ENCODE measurements at places on chromosomes 6 and 20. TPM values are rescaled to one million over a fixed set of nuclear protein-coding genes. Genes with fewer than 3 reads are reported as not detected.

Gene BMP7
- total RNA-seq = 3.8 TPM

Gene PLCB4
- total RNA-seq = 5.7 TPM

Gene SIRPD
- total RNA-seq = not detected

Gene SIRPB1
- 0.13 TPM for total RNA-seq

Gene EYS
- 1.1 TPM for total RNA-seq

Gene BACH2
- 3.6 TPM for total RNA-seq

Gene PCNA
- total RNA-seq = 65.2 TPM

Gene SERPINB6
- total RNA-seq = 55.3 TPM

DNA sequence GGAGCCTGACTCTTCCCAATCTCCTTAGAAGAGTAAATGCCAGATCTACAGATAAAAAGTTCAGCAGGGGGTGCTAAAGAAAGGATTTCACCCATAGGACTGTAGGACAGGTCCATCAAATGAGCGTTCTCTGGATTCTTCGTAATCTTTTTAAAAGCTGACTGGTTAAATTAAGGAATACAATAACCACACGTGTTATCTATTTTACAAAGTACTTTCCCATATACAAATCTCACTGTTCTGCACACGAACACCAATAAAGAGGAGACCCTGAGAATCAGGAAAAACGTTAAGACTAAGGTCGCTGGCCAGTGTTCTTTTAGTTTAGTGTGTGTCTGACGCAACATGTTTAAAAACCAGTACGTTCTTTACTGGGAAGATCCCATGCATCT, 542 bp downstream of the TUBE1 start:
- peak; percentile 85 for DNase-seq

- DNase-seq = peak; percentile 67
Measured at GRCh38 chr20:22217712-22218352, 366.5 kb downstream of the FOXA2 start.

- no peak for DNase-seq
Measured at GRCh38 chr20:59574308-59574707, 30.0 kb upstream of the PHACTR3 start.

GRCh38 chr6:85079761-85080160, 315.4 kb upstream of the TBX18 start:
- DNase-seq = no peak

DNA sequence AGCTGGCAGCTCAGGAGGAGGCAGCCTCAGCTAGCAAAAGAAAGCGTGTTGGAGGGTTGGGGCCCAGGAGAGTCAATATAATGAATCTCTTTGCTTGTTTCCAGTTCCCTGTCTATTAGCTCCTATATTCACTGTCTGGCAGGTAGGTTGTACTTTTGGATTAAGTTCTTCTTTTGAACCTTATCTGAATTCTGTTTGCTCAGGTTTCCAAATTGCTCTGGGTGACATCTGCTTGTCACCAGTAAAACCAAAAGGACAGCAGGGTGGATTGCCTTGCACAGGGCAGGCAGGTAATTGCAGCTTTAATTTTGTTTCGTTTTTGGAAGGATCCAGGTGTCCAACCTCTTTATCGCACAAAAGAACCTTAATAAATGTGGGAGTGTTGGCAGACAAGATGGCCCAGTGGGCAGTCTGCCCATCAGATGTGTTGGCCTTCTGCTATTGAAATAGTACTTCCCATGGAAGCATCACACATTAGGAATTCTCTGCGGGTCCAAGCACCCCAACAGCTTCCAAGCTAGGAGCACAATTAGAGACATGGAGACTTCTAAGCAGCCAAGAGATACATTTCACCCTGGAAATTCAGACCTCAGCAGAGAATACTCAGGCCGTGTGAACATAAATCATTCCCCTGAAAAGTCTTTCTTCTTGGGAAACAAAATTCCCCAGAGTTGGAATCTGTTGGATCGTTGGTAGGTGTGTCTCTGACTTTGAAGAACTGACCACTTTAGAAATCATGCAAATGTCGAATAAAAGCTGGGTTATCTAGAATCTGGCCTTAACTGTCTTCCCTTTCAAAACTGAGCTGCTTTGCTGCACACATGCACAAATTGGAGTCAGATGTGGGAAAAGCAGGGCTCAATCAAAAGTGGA, 286.9 kb upstream of the BMP2 start:
- DNase-seq = peak; percentile 68

GRCh38 chr6:28488916-28489365, 26.7 kb downstream of the GPX6 start:
- peak; percentile 76 for DNase-seq

DNA sequence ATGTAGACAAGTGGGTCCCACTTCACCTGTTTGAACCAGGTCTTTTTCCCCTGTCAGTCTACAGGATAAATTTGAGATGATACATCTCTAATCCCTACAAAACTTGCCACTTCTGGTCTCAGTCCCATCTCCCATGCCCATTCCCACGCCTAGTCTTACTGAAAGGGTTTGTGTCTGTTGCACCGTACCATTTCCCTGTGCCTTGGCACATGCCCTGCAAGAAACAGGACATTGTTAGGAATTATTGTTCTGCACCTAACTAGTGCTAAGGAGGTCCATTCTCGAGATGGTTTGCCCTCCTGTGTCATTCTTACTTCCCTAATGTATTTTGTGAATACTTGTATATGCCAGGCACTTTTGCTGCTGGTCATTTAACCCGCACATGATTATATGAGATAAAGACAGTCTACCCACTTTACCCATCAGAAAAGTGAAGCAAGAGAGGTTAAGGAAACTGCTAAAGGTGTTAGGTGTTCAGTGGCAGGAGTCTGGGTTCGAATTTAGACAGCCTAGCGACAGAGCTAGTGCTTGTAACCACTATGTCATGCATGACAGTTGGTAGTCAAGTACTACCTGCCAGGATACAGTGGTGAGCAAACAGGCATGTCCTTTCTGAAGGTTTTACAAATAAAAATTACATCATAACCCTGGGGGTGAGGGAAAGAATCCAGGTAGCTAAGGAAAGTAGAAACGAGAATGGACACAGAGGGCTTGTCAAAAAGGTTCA, 12.7 kb downstream of the FAM217A start:
- no peak for DNase-seq

DNA sequence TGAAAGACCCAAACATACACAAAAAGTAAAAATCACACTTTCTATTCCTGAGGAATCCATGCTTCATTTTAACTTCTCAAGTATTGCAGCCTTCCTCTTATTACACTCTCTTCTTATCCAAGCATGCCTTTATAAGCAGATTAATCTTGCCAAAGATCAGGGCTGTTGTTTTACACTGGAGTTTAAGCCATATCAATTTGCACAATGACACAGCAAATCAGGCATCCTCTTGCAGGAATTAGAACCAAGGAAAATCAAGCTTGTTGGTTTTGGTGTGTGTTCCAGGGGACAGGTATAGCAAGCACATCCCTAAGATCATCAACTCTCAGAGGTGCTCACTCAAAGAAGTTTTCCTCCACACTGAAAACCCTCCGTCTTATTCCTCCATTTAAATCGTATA, 69.5 kb downstream of the CYP39A1 start:
- no peak for DNase-seq

- DNase-seq = no peak
Measured at GRCh38 chr6:4999586-4999985, 4.3 kb downstream of the RPP40 start.

- DNase-seq = no peak
Measured at GRCh38 chr20:57411406-57412283, 20.4 kb downstream of the RBM38 start.

- DNase-seq = no peak
Measured at GRCh38 chr6:3592371-3592941, 135.6 kb upstream of the SLC22A23 start.

- no peak for DNase-seq
Measured at GRCh38 chr20:7031222-7031621, 263.7 kb downstream of the BMP2 start.

GRCh38 chr6:160253292-160253691, 5.3 kb downstream of the SLC22A2 start:
- DNase-seq = no peak

GRCh38 chr6:52522655-52523054, 54.2 kb downstream of the TRAM2 start:
- no peak for DNase-seq

- DNase-seq = no peak
Measured at GRCh38 chr6:84372290-84372689, 144.8 kb upstream of the CEP162 start.

DNA sequence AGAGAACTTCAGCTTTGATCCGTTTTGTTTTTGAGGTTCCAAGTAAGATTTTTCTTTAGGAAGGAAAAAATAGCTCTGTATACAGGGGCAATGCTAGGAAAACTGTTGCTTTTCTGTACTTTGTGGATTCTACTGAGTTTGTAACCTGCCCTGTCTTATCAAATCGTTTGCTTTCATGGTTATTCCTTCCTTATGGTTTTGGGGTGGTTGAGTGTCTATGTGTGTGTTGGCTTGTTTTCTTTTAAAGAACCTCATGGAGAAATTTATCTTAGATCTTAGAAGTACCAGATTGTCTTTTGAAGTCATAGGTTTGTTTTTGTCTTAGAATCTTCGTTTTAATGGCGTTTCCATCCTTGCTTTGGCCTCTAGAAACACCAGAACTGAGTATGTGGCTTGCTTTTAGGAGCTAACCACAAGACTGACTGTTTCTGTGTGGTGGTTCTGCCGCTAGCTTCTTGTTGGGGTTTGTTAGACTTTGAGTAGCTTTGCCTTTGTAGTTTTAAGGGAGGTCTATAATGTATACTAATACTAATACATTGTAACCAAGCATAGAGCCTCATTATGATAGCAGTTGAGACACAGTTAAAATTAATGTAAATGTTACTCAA, 86.8 kb downstream of the RPP40 start:
- DNase-seq = no peak

GRCh38 chr6:152804150-152804549, 53.6 kb downstream of the VIP start:
- no peak for DNase-seq

GRCh38 chr6:85892346-85892745, 249.7 kb upstream of the SYNCRIP start:
- no peak for DNase-seq

DNA sequence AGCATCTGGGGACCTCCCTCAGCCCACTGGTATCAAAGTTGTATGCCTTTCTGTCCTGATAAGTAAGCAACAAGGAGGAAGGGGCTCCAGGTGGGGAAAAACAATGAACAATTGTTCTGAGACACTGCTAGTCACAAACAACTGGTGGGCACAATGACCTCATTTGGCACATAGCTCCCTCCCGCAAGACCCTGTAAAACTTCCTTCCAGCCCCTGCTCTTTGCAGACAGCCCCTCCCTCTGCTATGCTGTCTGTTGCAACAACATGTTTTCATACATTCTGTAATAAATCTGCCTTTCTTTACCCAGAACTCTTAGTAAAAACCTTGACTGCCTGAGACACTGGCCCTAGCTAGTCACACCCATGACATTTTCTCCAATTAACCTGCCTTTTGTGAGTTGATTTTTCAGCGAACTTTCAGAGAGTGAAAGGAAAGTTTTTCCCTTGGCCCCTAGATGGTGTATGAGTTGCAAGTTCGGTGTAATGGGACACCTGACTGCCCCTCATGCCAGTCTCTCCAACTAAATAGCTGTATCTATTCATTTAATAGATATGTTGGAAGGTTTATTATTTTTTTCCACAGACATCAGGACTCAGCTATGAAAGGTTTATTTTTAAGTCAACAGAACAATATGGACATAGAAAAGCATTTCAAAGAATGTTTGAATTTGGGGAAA, 142.3 kb upstream of the SLC22A16 start:
- DNase-seq = peak; percentile 25

GRCh38 chr20:17747431-17747846, 47.7 kb downstream of the BANF2 start:
- DNase-seq = peak; percentile 28

GRCh38 chr20:37745553-37745952, 51.7 kb downstream of the CTNNBL1 start:
- no peak for DNase-seq

All from muscle of leg (tissue), 16 donors.